Stimulated activated CD4-positive, alpha-beta T cell treated with anti-CD3 and anti-CD28 coated beads, TNF-alpha, amount 100 ng/mL, for 48 hours (primary cell): ENCODE measurements at places on chromosomes 7 and 10.

DNA sequence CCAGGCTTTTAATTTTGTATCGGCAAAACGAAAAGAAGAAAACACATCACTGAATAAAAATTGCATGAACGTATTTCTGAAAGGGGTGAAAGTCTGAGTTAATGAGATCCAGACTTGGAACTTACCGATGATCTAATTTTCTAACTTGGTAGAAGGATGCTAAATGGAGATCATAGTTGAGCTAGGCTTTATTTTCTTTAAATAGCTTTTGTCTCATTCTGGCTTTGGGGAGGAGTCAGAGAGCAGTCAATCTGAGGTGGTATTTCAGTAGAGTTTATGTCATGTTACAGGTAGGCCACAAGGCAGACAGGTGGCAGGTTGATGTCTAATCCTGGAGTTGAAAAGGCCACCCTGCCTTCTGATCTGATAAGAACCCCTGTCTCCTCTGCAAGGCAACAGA is 161.9 kb downstream of the KIAA1217 start:
- no peak for DNase-seq

GRCh38 chr7:40566879-40567278 is 432.1 kb downstream of the SUGCT start:
- DNase-seq: no peak

- DNase-seq: no peak
Observed at GRCh38 chr10:118203461-118203860, 138.7 kb downstream of the FAM204A start.

GRCh38 chr7:7821517-7821916 is 103.1 kb upstream of the RPA3 start:
- DNase-seq: no peak

DNA sequence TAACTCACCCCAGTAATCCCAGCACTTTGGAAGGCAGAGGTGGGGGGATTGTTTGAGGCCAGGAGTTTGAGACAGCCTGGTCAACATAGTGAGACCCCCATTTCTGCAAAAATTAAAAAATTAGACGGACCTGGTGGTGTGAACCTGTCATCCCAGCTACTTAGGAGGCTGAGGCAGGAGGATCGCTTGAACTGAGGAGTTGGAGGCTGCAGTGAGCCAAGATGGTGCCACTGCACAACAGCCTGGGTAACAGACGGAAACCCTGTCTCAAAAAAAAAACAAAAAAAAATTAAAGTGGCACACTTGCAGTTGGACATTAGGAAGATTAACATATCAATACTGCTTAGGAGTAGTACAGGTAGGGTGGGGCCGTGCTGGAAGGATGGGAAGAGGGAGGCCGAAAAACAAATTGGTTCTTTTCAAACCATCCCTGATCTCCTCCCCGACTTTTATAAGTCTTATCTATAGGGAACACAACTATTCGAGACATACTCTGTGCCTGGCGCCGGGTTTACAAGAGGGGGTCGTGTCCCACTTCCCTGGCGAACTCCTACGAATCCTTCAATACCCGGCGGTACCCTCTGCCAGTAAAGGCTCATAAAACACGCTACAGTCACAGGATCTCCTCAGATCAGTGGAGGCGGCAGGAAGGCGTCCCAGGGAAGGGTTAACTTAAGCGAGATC is 628 bp downstream of the TAF6 start:
- no peak for DNase-seq

DNA sequence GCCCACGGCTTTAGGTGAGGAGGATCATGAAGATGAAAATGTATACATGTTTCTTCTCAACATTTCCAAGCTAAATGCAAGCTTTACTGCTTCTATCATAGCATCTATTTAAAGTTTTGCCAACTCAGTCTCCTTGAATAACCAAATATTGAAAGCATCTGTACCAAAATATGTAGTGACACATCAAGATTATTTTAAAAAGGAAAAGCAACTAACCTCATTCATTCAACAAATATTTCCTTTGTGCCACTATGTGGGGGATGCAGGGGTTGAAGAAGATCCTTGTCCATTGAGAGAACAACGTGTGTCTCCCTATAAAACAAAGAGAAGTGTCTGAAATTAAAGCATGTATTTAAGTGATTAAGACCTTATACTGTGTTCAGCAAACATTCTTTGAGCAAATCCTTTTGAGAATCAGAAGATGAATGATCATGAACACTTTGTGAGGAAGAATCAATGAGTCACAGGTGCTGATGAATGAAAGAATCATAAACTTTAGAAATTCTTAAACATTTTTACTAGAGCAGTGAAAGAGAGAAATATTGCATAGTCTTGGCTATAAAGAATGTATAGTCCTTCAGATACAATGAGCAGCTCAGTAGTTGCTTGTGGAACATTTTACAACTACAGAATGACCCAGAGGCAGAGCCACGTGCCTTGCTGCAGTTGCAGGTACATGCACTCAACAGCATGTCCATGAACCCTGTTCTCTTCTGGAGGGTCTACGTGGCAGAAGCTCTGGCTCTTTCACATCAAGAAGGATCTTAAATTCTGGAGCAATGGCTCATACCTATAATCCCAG is 13.9 kb downstream of the TAS2R60 start:
- DNase-seq: no peak

DNA sequence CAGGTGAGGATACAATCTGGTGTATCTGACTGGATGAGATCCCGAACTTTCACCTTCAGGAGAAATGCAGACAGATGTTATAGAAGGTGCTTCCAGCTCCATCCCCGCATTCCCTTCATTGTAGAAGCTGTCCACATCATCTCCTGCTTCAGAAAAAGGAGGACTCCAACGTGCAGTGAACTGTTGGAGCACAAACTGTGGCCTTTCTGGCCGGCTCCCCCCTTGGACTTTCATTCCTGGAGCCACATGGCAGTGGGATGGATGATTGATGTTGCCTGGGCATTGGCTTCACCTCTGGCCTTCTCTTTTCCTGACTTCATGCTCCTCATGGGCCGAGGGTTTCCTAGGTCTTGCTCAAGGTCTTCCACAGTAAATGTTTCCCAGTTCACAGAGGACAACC is 29.6 kb upstream of the ZNF273 start:
- no peak for DNase-seq

GRCh38 chr7:57398548-57398947 is 51.4 kb upstream of the ZNF716 start:
- no peak for DNase-seq

- DNase-seq: no peak
Observed at GRCh38 chr7:68446183-68446582, 1152.1 kb upstream of the AUTS2 start.

DNA sequence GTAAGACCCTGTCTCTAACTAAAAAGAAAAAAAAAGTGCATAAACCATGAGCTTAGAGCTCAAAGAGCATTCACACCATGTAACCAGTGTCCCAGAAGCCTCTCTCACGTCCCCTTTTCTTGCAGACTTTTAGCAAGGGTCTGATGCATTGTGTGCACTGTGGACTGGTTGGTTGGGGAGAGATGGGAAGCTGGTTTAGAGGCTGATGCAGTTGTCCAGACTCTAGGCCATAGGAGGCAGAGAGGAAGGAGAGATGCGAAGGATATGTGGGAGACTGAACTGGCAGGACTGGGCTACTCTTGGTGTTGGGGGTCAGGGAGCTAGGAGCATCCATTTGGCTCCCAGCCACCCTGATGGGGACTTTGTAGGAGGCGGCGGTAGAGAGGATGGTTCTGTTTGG is 1.8 kb downstream of the SSC4D start:
- no peak for DNase-seq

GRCh38 chr10:79463578-79464496 is 18.4 kb upstream of the ZCCHC24 start:
- DNase-seq: no peak

- no peak for DNase-seq
Observed at GRCh38 chr7:111677848-111678247, 115.6 kb upstream of the IMMP2L start.

GRCh38 chr10:90966146-90966545 is 45.3 kb upstream of the ANKRD1 start:
- DNase-seq: no peak

GRCh38 chr7:15757041-15758000 is 70.8 kb upstream of the MEOX2 start:
- DNase-seq: no peak

GRCh38 chr10:70496341-70497119 is 18.0 kb downstream of the PALD1 start:
- DNase-seq: no peak

GRCh38 chr10:79045566-79046175 is 23.1 kb upstream of the ZMIZ1 start:
- no peak for DNase-seq

DNA sequence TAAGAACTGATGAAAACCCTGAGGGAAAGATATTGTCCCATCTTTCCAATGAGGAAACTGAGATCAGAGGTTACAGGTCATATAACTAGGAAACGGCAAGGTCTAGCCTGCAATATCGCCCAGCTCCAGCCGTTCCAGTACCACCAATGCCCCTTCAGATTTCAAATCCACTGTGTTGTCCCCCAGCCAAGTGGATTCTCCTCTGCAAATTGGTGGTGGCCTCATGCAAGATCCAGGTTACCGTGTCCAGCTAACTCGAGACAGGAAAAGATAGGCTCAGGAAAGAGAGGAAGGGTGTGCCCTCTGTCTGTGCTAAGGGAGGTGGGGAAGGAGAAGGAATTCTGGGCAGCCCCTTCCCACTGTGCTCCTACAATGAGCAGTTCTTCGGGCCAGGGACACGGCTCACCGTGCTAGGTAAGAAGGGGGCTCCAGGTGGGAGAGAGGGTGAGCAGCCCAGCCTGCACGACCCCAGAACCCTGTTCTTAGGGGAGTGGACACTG is 25.3 kb downstream of the PRSS2 start:
- no peak for DNase-seq

DNA sequence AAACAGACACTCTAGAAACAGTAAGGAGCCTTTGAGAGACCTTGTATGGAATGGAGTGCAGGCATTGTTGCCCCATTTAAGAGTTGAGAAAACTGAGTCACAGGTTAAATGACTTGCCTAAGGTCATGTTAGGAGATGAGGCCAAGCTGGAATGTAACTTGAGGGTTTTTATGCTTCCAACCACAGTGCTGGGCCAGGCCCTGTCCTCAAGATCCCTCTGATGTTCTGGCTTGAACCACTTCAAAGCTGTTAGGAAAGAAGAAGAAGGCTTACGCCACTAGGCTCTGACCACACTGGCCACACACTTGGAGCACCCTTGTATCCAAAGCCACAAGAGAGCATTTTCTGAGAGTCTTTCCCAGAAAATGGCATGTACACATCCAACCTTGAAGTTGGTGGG is 42.7 kb downstream of the PLAU start:
- no peak for DNase-seq

GRCh38 chr10:119803264-119803663 is 69.4 kb downstream of the MCMBP start:
- no peak for DNase-seq

DNA sequence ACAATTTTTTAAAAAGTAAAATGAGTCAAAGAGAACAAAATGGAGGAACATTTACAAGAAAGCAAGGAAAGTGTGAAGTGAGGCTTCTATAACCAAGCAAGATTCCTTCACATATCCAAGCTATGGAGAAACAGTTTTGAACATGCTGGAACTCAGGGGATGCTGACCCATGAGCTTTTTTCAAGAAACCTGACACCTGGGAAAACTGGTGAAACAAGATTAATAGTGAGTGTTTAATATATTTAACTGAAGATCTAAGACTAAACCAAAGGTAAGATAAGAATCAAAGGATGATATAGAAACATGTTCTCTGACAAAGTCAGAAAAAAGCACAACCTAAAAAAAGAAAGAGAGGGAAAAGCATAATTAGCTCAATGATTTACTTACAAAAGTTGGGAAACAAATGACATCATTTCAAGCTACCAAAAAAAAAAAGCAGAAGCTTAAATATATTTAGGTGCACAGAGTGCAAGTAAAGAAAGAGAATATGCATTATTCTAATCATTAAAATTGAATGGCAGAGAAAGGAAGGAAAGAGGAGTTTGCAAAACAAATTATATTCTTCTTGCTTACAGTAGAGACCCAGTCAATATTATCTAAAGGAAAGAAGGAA is 24.9 kb downstream of the C7orf25 start:
- no peak for DNase-seq

DNA sequence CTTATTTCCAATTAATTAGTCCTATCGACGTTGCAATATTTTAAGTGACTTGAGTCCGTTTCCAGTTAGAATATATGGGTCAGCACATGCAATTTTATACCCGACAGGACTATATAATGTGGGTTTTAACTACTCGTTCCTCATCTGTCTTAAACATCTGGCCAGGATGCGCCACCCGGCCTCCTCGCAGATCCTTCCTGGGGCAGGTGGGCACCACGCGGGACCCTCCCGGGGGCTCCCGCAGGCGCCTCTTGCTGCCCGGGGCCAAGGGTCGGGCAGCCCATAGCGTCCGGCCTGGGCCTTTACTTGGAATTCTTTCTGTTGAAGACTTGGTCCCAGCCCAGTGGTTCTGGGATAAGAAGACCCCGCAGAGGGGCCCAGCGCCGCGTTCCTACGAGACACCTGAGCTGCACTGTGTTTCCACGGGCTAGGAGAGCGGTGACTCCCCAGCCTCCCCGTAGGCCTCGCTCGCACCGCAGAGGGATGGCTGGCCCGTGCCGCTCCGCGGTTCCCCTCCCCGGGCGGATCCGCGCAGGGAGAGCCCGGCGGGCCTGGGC is 10.1 kb upstream of the MNX1 start:
- DNase-seq: no peak

DNA sequence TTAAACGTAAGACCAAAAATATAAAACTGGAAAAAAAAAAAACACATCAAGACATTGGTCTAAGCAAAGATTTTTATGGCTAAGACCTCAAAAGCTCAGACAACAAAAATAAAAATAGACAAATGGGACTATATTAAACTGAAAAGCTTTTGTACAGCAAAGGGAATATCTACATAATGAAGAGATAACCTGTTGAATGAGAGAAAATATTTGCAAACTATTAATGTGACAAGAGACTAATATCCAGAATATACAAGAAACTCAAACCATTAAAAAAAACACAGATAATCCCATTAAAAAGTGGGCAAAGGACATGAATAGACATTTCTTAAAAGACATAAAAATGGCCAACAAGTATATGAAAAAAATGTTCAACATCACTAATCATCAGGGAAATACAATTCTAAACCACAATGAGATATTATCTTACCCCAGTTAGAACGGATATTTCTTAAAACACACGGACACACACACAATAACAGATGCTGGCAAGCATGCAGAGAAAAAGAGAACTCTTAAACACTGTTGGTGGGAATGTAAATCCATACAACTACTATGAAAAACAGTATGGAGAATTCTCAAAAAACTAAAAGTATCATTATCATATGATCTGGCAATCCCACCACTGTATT is 28.8 kb downstream of the CNOT4 start:
- no peak for DNase-seq

DNA sequence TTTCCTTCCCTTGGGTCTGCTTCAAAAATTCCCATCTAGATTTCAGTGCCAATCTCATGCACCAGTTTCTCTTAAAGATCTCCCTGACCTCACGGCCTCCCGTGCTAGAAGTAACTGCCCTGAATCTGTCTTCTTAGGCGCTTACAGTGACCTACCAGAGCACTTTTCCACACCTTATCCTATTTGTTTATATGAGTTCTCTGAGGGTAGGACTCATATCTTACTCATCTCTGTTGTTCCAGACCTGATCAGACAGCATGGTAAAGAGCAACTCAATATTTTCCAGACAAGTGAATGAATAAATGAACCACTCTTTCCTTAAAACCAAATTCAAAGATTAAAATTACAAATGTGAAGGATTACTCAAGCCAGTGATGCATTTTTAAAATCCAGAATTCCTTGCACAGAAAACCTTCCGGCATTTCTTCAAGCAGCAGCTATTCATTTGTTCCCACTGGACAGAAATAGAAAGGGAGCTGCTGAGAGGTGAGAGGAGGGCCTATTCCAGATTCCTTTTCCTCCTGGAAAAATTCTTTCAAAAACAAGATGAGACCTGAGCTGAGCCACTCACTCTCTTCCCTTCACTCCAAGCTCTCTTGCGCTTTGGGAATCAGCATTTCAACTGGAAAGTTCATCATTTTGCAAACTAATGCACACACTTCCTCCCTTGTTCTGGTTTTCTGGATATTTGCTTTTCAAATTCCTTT is 94.6 kb downstream of the ELMO1 start:
- DNase-seq: no peak
